Activated CD4-positive, alpha-beta memory T cell treated with anti-CD3 and anti-CD28 coated beads, Interleukin-2, amount 10 ng/mL, durations not matched to agents 7 days and 5 days (primary cell): ENCODE measurements at places on chromosomes 12 and 14. TPM values are rescaled to one million over a fixed set of nuclear protein-coding genes. Genes with fewer than 3 reads are reported as not detected.

GRCh38 chr12:66232263-66232662 is 43.2 kb downstream of the IRAK3 start:
- peaks cover 11% of the 10 kb centered on the region for H3K4me1 ChIP-seq
- H3K27me3 ChIP-seq = peaks cover 26% of the 10 kb centered on the region
- DNase-seq = no peak
- H3K27ac ChIP-seq = no peak overlapping the region
- H3K4me3 ChIP-seq = no peak overlapping the region
- no peaks in the 10 kb centered on the region for H3K36me3 ChIP-seq

GRCh38 chr12:116060764-116061163 is 216.7 kb downstream of the MED13L start:
- no peak for DNase-seq
- H3K36me3 ChIP-seq = no peaks in the 10 kb centered on the region
- H3K27ac ChIP-seq = peak overlapping the region; percentile 73

GRCh38 chr12:131279281-131279921 is 325.7 kb downstream of the ADGRD1 start:
- H3K27me3 ChIP-seq = no peaks in the 10 kb centered on the region
- H3K27ac ChIP-seq = no peak overlapping the region
- DNase-seq = no peak
- H3K4me3 ChIP-seq = no peak overlapping the region

The WNT5B gene
- 1.4 TPM for total RNA-seq

The CFAP73 gene
- 0.28 TPM for total RNA-seq

The HHIPL1 gene
- 0.10 TPM for total RNA-seq
